Activated naive CD4-positive, alpha-beta T cell treated with anti-CD3 and anti-CD28 coated beads for 36 hours (primary cell): ENCODE measurements at places on chromosomes 13 and 19.

DNA sequence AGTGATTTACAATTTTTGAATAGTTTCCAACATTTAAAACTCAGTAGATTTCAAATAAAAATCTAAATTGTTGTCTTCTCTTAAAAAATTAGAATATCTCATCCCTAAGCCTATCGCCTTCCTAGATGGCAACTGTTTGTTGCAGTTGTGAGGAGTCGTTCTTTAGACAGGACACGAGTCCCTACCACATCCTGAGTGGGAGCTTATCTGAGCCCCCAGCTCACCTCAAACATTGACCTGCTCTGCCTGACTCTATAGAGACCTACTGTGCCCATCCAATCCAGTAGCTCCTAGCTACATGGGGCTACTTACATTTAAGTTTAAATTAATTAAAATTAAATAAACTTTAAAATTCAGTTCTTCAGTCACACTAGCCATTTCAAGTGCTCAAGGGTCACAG, 434.7 kb downstream of the FOXO1 start:
- DNase-seq, result no peak

- no peak for DNase-seq
These were observed 11.9 kb upstream of the LILRB5 start for GRCh38 chr19:54268936-54269335.

DNA sequence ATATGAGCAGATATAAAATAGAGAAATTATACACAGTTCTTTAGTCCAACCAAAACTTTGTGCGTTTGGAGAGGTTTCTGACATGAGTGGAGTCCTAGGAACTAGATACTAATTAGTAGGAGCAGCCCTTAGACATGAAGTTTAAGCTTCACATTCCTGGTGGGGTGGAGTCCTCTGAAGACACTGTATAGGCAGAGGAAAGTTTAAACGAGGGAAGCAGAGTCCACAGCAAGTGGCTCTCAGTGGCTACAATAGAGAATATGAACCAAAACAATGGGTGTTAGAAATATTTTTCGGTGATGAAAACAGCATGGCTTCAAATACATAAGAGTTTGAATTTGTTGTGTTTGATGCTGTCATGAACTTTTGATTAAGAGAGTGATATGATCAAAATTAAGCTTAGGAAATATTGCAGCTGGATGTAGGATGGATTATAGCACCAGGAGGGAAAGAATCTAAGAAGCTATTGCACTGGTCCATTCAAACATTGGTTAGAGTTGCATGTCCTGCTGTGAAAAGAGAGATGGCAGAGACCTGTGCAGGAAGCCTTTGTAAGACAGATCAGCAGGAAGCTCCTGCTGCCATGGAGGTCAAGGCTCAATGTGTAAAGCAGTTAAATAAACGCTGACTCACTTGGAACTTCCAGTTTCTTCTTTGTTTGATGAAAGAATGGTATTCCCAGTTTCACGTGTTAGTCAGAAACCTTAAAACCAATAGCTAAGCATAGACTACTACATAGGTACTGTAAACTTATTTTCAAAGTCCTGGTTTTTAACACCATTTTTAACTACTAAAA, 175.2 kb downstream of the TDRD3 start:
- DNase-seq, result no peak

DNA sequence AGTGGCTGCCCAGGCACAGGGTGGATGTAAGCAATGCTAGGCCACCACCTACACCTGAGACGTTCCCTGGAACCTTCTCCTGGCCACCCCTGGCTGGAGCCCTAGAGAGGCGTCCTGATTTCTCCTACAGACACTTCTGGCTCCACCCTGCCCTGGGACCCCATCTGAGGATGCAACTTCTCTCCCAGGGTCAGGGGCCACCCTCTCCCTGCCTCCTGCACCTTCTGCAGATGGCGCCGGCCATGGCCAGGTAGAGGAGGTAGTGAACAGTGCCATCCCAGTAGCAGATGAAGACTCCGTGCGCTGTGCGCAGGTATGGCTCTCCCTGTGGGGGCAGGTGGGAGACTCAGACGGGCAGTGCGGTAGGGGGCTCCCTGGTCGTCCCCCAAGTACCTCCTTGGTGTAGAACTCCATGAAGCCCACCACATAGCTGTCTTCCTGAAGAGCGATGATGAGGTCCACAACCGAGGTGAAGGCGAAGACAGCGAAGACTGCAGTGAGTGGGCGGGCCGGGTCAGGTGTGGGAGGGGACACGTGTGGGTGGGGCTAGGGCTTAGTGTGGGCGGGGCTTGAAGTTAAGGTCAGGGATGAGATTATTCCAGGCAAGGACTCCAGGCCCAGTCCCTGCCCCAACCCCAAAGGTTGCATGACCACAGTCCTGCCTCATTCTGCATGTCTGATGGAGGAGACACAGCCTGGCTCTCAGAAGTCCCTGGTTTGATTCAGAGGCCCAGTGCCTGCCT, 3.0 kb downstream of the TM6SF2 start:
- DNase-seq, result no peak

- DNase-seq, result no peak
These were observed 404.4 kb downstream of the SPRY2 start for GRCh38 chr13:79936368-79937136.

GRCh38 chr13:91358387-91358782, 10.9 kb downstream of the MIR17HG start:
- no peak for DNase-seq

GRCh38 chr13:109160887-109161669, 531.7 kb downstream of the MYO16 start:
- no peak for DNase-seq

- DNase-seq, result no peak
These were observed 70.7 kb upstream of the TSHZ3 start for GRCh38 chr19:31419871-31420445.

DNA sequence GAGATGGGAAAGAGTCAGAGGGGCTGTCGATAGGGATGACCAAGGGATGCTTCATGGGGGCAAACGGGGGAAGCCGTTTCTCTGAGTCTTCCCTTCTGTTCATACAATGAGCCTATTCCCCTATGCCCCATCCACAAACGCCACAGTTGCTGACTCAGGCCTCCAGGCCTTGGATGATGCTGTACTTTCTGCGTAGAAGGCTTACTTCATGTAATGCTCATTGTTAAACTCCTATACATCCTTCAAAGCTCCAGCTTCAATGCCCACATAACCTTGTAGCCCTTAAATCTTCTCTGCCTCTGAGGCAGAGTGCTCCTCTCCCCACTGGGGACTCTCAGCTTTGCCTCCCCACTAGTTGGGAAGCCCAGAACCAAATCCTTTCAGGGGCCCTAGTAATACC, 120.3 kb downstream of the PTPRS start:
- no peak for DNase-seq

- no peak for DNase-seq
These were observed 401.7 kb downstream of the IRS2 start for GRCh38 chr13:109384491-109385241.

DNA sequence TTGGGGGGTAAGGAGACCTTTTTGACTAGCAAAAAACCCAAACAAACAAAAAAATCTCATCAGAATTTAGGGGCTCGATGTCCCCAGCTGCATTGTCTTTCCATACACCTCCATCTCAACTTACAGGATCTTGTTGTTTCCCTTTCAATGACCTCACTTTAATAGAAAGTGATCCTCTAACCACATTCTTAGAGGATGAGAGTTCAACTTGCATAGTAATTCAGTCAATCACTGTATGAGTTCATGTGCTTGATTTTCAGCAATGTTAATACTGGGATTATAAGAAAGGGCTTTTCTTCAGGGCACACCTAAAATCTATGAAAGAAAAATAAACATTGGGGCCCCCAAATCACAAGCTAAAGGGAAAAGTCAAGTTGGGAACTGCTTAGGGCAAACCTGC, 1512.0 kb downstream of the SLITRK1 start:
- DNase-seq, result no peak

GRCh38 chr19:45641274-45642105, 2.3 kb upstream of the EML2 start:
- peak; percentile 96 for DNase-seq

GRCh38 chr13:39663958-39664357, 8.5 kb downstream of the COG6 start:
- DNase-seq, result no peak
